Esophagus squamous epithelium (tissue), 5 donors: ENCODE measurements at places on chromosomes 12 and 14. TPM values are rescaled to one million over a fixed set of nuclear protein-coding genes. Genes with fewer than 3 reads are reported as not detected.

- no peak for DNase-seq
Observed at GRCh38 chr12:129393357-129393937, 510.4 kb downstream of the TMEM132D start.

- no peak for DNase-seq
Observed at GRCh38 chr14:77730976-77731497, 23.1 kb downstream of the SLIRP start.

DNA sequence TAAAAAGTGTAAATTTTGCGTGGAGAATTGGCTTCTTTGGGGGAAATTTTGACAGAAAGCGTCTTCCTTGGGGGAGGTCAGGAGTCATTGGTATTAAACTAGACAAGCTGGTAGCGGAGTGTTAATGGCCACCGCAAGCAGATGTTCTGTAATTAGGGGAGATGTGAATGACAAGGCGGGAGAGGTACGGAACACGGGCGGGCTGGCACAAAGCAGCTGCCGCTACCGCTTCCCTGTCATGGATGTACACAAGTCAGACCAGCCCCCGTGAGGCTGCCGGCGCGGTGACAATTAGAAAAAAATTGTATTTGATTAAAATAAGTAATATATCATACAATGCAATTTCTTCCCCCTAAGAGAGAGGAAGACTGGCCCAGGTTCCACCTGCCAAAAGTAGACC is 501.6 kb downstream of the VRK1 start:
- DNase-seq = no peak

DNA sequence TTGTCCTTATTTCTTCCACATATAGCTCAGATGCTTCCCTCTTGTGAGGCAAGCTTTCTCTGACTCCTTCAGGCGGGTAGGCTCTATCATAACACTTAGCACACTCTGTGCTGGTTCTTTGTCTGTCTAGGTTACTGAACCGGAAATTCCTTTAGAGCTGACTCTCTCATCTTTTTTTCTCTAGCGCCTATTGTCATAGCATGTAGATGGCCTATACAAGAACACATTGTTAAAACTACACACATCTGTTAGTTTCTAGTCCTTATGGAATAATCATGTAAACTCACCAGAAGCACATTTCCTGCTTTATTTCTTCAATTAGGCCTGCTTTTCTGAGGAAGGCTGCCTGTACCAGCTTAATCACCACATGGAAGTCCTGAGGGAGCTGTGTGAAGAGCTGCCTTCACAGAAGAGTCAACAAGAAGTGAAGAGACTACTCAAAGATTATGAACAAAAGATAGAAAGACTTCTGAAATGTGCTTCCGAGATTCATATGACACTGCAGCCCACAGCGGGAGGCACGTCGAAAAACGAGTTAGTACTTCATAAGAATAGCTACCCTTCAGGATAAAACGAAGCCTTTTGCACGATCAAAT is 143.9 kb downstream of the SYNE2 start:
- no peak for DNase-seq

- no peak for DNase-seq
Observed at GRCh38 chr12:111643427-111643826, 42.3 kb downstream of the BRAP start.

C1RL gene
- 16.5 TPM for total RNA-seq
